HT1080 (cell line): ENCODE measurements at places on chromosomes 5 and 9.
A peak's percentile ranks its signal among the peaks of the same experiment; 100 is the strongest.

DNA sequence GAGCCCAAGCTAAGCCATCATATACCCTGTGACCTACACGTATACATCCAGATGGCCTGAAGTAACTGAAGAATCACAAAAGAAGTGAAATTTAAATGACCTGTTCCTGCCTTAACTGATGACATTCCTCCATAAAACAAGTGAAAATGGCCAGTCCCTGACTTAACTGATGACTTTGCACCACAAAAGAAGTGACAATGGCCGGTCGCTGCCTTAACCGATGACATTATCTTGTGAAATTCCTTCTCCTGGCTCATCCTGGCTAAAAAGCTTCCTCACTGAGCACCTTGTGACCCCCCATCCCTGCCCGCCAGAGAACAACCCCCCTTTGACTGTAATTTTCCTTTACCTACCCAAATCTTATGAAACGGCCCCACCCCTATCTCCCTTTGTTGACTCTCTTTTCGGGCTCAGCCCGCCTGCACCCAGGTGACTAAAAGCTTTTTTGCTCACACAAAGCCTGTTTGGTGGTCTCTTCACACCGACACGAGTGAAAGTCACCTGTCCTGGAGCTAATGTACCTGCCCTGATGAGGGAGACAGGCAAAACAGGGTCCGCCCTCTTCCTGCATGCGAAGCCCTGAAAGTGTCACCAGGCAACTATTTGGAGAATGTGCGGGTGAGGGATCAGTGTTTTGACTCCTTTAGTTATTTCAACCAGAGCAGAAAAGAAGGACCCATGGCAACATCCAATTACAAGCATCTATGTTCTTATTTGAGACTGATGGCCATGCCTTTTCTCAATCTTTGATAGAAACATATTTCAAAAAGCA, 266.1 kb downstream of the SMARCA2 start:
- no peak for DNase-seq

DNA sequence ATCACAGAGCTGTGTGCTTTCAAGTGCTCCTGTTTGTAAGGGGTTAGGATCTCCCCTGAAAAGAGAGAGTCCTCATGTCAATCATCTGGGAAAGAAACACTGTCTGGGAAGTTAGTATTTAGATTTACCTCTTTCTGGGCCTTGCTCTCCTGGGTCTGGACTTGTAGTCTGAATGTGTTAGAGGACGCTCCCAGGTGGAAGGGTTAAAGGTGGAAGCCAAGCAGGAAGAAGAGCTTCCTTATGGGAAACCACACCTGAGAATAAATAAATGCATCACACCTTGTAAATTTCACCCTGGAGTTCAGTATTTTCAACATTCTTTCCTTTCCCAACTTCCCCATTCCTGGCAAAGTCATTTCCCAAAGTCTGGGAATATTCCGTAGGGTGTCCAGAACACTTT, 1.3 kb downstream of the PLGRKT start:
- no peak for DNase-seq

GRCh38 chr5:172688349-172689217, 47.5 kb downstream of the NEURL1B start:
- DNase-seq: no peak

GRCh38 chr5:181204113-181204825, 727 bp downstream of the TRIM7 start:
- no peak for DNase-seq

GRCh38 chr9:109498195-109499092, at the start of gene PTPN3:
Gene PTPN3 (minus strand): TSS chr9:109498307. CDS start chr9:109463434, 34,873 bp downstream.
- DNase-seq: no peak

DNA sequence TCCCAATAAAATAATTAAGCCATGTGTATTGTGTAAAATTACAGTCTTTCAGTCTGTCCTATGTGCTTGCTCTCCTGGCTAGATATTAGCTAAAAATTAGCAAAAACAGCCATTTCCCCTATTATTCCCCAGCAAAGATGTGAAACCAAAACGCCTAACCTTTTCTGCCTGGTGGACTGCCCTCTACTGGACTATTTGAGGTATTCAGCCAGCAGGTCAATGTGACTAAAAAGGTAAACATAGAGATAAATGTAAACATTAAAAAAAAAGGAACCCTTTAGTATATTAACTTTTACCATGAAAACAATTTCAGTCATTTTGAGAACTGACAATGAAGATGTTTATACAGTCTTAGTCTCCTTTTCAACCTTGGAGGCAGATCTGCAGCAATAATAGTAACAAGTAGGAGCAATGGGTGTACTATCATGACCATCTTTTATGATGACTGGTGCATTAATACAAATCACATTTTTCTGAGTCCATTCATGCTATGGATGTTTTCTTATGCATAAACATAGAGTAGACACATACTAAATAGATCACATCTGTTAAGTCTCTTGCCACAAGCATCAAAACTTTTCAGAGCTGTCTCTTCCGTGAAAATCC, 10.1 kb downstream of the ATG12 start:
- no peak for DNase-seq

- DNase-seq: peak; percentile 41
Measured at GRCh38 chr5:135398160-135398854, 724 bp downstream of the MACROH2A1 start.

GRCh38 chr5:154971501-154971900, 30.6 kb downstream of the MRPL22 start:
- DNase-seq: no peak

DNA sequence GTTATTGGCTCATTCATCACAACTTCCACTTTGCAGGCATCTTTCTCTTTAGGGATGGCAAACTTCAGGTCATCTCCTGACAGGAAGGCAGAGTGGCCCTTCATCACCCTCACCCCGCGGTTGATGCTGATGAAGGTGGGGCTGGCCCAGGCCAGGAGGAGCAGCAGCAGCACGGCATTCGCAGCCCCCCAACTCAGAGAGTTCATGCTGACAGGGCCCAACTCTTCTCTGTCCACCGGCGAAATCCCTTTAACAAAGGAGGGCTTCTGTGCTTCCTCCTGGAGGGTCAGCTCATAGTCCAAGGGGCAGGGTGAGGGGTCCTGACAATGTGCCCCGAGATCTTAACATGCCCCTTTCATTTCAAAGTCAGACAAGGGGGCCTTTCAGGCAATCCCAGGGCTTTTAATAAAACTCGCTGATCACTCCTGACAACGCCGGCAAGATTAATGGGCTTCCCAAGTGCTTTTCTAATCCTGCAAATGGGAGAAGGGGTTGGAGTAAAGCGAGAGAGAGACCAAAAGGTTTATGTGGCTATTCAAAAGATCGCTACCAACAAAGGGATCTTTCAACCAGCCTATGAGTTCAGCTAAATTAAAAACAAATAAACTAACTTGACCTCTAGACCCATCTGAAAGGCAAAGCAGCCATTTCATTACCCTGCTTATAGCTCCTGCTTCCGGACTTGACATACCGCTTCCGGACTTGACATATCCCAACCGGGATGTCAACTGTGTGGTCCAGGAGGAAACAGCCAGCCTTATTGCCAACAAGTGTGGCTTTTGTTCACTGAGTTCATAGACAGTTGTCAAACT, 41.2 kb downstream of the FREM1 start:
- DNase-seq: no peak

DNA sequence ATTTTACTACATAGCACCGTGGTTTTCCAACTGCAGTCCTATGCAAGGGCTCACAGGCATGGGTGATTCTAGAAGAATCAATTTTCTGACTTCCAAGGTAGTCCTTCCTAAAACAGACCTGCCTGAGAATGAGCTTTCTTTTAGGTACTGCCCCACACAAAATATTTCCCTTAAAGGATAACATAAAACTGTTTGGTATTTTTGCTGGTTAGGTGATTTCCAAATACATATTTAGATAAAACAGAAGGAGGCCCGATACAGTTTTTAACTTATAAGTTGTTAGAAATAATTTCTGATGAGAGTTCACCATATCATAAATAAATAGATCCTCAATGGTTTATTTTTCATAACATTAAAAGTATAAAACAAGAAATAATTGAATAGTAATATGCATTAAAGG, 46.4 kb downstream of the COX7C start:
- DNase-seq: no peak
